ENCODE measurements at places on chromosomes 16 and 17.

GRCh38 chr17:43043307-43043706 is 18.3 kb downstream of the RND2 start:
- no peak for DNase-seq

- no peak for DNase-seq
Observed at GRCh38 chr16:53932975-53933374, 229.0 kb downstream of the FTO start.

DNA sequence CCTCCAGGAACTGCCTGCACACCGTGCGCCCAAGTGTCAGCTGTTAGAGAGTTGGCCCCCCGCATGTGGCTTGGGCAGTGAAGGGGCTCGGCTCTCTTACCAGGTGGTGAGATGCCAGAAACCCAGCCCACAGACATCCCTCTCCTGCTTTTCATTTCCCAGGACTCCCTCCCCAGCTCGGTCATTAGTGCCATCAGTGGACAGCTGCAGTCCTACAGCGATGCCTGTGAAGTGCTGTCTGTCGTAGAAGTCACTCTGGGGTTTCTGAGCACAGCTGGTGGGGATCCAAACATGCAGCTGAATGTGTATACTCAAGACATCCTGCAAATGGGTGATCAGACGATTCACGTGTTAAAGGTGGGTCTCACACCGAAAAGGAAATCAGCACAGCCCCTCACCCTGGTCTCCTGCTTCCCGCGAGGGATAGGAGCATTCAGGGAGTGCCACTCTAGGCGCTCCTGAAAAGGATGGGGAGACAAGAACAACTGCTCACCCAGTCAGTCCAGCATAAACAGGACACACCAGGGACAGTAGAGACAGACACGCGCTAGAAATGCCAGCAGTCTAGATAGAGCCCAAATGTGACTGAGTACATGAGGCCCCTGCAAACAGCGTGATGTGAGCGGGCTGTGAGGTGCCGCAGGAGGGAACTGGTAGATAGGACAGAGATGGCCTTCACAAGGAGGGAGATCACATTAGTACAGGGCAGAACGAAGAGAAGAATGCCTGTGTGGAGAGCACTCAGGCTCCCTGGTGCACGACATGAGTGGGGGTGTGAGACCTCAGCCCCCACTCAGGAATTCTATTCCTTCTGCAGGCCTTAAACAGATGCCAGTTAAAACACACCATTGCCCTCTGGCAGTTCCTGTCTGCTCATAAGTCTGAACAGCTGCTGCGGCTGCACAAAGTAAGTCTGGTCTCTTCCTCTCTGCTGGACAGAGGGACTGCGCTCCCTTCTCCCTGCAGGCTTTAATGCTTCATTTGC is 25.7 kb upstream of the ENDOV start:
- DNase-seq, result no peak

- DNase-seq, result peak; percentile 56
Observed at GRCh38 chr16:70703041-70703834, 17.4 kb upstream of the MTSS2 start.

DNA sequence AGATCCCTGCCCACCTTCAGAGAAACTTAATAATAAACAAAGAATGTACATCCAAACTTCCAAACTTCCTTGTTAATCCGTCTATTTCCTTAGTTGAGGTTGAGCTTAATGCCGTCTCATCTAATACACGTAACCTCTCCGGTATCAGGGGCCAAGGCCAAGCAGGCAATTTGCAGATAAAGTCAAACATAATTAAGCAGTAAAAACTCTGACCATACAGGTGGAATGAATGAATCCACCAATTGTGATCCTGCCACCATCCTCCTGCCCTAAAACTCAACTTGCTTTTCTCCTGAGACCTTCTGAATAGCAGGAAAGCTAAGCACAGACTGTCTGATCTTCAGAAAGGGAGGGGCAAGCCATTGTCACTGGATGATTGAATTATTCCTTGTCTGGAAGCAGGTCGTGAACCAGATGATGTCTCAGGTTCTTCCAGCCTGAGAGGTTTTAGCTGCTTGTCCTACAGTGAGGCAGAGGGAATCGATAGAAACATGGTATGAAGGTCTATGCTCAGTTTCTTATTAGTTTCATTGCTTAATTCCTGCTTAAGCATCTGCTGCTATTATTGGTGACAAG is 1111.8 kb upstream of the EEF2KMT start:
- peak; percentile 92 for DNase-seq

DNA sequence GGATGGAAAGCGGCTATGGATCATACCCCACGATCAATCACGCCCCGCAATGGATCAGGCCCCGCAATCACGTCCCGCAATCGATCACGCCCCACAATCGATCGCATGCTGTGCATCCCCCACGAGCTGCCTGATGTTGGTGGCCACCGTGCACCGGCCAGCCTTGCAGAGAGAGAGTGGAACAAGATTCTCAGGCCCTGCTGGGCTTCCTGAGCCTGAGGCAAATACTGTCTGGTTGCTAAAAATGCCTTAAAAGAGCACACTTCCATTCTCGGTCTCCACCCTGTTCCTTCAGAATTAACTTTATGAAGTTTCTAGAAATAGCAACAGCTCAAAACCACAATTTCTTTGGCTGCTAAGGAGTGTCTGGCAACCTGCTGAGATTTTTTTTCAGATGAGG is 81.5 kb downstream of the VPS53 start:
- DNase-seq, result no peak

DNA sequence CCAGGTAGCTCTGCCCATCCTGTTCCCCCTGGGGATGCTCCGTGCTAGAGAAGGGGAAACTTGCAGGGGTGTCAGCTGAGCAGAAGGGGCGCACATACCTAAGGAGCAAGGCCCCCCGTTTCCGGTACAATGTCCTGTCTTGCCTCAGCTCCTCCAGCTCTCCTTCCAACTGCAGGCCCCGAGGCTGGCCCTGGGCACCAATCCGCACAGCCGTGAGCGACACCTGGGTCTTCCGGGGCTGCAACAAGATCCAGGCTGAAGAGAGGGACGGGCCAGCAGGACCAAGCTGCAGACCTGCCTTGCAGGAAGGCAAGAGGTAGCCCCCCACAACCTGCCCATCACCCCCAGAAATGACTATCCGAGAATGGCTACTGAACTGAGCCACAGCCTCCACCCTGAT is 102.6 kb downstream of the RMI2 start:
- DNase-seq, result no peak

DNA sequence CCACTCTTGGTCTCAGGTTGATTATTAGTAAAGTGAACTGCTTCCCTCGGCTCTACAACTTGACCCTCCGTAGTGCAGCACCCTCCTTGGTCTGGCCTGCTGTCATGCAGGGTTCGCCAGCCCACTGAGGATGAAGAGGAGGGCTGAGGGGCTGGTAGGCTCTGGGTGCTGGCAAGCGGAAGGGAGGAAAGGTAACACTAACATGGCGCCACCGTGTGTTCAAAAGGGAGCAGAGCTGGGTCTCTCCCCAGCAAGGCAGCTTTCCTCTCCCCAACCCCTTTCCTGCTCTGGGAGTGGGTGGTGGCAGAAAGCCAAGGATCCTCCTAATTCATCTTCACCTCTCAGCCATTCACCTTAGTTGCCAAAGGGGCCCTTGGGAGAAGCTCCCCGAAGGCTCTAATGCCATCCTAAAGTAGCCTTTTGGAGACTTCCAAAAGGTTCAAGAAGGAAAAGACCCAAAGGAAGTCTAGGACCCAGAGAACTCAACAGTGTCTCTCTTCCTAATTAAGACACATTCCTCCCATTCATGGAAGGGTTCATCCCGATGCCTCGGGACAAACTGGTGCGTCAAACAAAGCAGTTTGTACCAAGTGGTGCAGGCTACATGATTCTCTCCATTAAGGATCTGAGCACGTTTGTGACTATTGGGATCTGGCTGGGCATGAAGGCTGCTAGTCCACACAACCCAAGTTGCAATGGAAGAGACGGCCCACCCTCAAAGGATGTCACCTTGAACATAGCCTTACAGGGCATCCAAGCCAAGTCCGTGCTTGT is 90.8 kb upstream of the TOB1 start:
- peak; percentile 70 for DNase-seq

All from SK-N-DZ (cell line).